Activated T-cell treated with anti-CD3 and anti-CD28 coated beads for 48 hours (primary cell): ENCODE measurements at places on chromosomes 4 and X.

- DNase-seq, result no peak
These were observed 718.9 kb downstream of the ARAP2 start for GRCh38 chr4:35525192-35525978.

DNA sequence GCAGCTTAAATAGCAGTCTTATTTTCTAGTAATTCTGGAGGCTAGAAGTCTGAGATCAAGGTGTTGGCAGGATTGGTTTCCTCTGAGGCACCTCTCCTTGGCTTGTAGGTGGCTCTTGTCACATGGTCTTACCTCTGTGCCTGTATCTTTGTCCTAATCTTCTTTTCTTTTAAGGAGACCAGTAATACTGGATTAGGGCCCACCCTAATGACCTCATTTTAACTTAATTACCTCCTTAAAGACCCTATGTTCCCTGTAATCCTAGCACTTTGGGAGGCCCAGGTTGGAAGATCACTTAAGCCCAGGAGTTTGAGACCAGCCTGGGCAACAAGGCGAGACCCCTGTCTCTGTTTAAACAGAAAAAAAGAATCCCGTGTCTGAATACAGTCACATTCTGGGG, 38.9 kb downstream of the ARHGAP10 start:
- DNase-seq, result no peak

- DNase-seq, result no peak
These were observed 103.9 kb upstream of the RAB40AL start for GRCh38 chrX:102833136-102833535.

- DNase-seq, result no peak
These were observed 459.2 kb upstream of the GALNT7 start for GRCh38 chr4:172709376-172709775.

- DNase-seq, result no peak
These were observed 1222.0 kb upstream of the TENM3 start for GRCh38 chr4:181021213-181021612.

- no peak for DNase-seq
These were observed 255.2 kb downstream of the THOC2 start for GRCh38 chrX:123477673-123478072.

DNA sequence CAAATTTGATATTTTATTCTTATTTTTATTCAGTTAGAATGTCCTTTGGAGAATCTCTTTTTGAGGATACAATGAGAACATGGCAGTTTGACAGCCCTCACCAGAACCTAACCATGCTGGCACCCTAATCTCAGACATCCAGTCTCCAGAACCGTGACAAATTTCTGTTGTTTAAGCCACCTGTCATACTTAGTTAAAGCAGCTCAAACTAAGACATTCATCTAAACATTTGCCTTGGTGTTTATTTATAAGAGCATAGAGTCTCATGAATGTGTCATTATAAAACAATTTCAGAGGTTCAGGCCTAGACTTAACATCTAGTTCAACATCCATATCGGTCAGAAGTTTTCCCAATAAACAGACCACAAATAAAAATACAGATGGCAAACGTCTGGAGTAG, 125.1 kb upstream of the FUNDC1 start:
- DNase-seq, result no peak

GRCh38 chr4:123121241-123121907, 199.0 kb upstream of the NUDT6 start:
- no peak for DNase-seq

- DNase-seq, result no peak
These were observed 70.7 kb upstream of the HCCS start for GRCh38 chrX:11040405-11040804.
